ENCODE measurements at places on chromosomes 13 and 19.

DNA sequence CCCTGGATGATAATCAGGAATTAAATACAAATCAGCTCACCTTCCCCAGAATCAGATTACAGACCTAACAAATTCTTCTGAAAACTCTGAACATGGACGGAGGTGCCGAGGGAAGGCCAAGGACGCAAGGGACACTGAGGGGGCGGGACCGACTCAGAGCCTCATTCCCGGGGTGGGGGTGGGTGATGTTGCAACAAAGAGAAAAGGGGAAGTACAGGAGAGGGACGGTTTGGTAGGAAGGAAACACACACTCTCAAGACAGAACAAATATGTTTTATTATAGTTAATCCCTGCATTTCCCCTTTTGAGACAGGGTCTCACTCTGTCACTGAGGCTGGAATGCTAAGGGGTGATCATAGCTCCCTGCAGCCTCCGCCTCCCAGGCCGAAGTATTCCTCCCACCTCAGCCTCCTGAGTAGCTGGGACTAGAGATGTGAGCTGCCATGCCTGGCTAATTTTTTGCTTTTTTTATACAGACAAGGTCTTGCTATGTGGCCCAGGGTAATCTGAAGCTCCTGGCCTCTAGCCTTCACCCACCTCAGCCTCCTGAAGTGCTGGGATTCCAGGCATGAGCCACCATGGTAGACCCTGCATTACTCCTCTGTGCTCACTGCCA, 786 bp upstream of the LILRA2 start:
- no peak for DNase-seq

DNA sequence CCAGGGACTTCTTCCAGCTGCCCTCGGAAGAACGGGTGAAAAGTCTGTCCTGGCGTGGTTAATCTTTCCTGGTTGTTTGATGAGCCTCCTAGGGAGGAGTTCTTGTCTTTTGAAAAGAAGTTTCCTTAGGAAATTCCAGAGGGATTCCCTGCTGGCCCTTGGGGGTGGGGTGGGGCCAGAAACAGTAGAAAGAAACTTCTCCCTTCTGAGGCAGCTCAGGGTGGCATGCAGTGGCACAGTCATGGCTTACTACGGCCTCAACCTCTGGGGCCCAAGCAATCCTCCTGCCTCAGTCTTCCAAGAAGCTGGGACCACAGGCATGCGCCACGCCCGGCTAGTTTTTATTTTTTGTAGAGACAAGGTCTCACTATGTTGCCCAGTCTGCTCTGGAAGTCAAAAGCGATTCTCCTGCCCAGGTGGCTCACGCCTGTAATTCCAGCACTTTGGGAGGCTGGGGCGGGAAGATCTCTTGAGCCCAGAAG, 1.5 kb downstream of the ZNF101 start:
- no peak for DNase-seq

DNA sequence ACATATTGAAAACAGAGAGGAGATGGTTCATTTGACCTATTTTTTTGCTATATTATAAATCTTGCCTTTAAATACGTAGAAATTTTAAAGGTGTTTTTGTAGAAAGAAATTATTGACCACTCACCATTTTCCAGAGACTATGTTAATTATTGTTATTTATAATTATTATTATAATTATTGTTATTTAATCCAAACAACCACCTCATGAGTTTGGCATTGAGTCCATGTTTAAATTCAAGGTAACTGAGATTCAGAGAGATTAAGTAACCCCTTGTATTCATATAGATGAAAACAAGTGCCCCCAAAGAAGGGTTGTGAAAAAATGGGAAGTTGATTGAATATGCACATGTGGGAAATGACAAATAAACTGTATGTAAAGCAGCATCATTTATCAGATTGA, 692.5 kb upstream of the MIR17HG start:
- no peak for DNase-seq

DNA sequence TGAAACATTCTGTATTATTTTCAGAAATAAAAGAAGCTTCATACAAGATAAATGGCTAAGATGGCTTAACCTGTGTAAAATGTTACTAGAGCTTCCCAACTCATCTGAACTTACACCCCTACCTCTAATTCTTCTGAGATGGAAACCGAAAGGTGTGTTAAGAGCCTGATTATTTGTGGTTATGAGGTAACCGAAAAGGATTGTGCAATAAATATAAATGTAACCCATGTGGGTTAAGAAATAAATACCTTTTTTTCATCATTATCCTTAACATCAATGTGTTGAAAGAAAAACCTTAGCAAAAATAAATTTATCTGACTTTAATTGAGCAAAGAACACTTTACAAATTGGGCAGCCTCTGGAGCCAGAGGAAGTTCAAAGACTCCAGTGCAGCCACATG, 961.8 kb upstream of the SPRY2 start:
- no peak for DNase-seq

DNA sequence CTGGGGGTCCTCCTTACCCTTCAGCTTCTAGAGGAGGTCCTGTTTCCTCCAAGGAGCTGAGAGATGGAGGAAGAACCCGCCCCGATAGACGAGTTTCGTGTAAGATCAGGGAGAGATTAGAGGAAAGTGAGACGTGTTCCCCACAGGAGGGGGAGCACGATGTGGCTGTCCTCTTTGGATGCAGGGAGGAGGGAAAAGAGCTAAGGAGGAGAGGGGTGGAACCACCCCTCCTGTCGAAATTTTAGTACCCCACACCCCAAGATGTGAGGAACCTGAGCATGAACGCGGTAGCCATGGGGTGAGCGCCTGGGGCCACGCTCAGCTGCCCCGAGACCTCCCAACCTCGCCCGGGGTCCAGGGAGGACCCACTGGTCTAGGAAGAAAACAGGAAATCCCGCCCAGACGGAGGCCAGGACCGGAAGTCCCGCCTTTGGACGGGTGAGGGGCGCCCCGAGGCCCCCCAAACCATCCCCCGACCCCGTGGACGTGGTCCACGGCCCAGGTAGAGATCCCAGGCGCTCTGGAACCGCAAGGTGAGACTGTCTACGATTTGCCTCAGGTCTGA, 1.2 kb downstream of the AKT1S1 start:
- peak; percentile 49 for DNase-seq

DNA sequence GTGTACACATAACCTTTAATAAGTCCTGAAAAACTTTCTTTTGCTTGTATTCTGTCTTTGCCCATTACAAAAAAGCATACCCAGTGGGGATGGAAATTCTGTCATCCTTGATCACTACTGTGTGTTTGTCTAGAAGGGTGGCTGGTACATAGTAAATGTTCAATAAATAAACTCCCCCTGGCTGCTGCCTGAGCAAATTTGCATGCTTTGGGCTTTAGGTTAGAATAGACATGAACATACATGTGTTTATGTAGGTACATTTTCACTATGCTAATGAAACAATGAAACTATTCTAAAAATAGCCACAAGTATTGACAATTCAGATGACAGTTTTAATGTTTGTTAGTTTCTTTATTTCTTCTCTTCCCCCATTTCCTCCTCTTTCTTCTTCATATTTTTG, 36.1 kb downstream of the TNFSF13B start:
- no peak for DNase-seq

DNA sequence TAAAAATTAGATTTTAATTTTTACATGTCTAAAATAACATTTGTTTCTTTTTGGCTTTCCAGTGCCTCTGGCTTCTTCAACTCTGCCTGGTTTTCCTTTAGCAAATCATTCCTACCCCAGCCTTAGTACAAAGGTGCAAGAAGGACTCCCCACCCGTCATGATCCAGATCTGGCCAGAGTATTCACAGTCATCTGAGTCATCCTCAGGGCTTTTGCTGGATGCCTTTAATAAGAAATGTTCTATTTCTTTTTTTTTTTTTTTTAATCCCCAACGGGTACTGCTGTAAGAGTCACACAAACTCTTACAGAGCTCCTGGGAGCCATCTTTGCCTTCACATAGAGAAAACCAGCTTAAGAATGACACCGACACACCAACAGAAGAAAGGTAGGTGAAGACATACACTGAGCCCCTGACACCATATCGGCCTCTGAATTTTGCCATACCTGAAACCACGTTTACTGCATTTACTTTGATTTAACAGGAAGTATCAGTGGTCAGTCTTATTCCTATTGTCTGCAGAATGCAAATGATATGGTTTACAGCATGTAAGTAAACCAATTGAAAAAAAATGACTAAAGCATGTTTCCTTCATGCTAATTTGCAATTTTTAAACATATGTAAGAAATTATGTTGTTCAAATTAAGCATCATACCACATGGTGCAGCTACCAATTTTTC, 184.4 kb downstream of the NALCN start:
- no peak for DNase-seq

DNA sequence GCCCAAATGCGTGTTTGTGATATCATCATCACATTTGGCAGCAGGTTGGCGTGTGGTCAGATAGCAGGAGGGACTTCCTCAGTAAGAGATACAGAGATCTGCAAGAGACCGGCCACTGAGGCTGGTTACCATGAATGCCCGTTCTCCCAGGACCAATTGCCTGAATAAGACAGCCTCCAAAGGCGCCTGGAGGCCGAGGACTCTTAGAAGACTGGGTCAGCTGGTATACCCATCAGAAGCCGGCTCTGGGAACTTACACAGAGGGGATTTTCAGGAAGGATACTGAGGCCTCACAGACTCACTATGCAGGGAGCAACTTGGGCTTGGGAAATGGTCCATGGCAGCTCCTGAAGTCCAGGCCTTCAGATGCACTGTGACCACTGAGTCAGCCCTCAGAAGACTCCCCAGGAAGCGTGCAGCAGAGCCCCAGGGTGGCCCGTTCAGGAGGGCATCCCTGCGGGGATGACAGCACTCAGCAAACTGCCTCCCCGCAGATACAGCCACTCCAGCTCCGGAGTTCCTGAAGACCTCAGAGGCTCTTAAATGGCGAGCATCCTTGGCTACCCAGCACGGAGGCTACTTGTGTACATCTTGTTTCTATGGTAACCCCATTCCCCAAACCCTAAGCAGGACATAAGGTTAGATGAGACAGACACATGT, 26.4 kb upstream of the VSTM2B start:
- no peak for DNase-seq

DNA sequence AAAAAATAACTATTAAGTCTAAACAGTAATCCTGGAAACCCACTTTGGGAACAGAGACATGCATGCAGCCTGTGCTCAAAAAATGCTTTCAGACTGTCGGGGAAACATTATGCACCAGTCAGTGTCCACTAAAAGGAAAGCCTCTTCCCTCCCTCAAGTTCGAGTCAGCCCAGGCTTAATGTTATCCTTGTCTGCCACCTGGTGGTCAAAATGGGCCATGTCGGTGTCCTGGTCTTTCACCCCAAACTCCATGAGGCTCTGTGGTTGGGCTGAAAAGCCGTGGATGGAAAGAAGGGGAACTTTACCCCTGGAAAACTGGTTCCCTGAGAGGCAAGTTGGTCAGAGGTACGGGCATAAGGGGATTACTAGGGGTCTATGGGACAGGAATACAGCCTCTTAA, 88.4 kb upstream of the ZNF492 start:
- DNase-seq: no peak

DNA sequence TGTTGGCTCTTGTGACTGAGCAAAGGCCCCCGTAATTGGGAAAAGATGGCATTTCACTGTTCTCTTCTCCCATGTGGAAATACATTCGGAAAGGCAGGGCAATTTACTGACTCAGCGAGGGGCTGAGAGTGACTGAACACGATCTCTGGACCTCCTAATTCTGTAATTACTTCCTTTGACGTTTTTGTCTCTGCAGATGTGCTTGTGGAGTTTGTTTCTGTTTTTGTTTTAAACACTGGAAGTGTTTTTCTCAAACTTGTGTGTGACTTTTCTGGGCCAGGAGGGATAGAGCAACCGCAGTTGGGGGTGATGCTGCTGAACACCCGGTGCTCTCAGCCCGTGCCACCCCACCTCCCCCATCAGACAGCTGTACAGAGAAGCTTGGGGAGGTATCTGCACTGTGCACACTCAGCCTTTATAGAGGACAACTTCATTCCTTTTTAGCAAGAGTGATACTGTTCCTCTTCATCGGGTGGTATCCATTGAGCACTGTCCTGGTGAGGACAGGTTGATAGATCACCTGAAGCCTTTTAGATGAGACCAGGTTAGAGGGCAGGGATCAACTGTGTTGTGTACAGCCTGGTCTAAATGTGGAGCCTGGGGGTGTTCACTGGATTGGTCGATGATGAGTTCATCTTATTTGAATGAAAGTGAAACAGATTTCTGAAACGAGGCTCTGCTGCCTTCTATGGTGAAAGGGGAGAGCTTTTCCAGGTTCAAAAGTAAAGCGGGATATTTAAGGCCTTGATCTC, 117.4 kb downstream of the ESD start:
- DNase-seq: no peak

DNA sequence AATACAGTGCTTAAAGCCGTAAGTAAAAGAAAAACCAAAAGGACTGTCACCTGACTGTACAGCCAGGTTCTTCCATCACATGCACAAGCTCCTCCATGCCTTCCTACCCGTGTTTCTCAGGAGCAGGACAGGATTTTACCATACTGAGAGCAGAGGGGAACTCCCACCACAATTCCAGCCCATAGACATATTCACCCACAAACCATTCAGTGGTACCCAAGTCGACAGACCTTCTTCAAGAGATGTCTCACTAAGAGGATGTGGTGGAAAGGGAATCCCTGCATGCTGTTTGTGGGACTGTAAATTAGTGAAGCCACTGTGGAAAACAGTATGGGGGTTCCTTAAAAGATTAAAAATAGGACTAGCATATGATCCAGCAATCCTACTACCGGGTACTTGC, 66.9 kb upstream of the DOCK9 start:
- DNase-seq: no peak

GRCh38 chr13:48827709-48828108, 148.0 kb upstream of the FNDC3A start:
- no peak for DNase-seq

GRCh38 chr19:51186323-51186722, 38.6 kb upstream of the CD33 start:
- no peak for DNase-seq

DNA sequence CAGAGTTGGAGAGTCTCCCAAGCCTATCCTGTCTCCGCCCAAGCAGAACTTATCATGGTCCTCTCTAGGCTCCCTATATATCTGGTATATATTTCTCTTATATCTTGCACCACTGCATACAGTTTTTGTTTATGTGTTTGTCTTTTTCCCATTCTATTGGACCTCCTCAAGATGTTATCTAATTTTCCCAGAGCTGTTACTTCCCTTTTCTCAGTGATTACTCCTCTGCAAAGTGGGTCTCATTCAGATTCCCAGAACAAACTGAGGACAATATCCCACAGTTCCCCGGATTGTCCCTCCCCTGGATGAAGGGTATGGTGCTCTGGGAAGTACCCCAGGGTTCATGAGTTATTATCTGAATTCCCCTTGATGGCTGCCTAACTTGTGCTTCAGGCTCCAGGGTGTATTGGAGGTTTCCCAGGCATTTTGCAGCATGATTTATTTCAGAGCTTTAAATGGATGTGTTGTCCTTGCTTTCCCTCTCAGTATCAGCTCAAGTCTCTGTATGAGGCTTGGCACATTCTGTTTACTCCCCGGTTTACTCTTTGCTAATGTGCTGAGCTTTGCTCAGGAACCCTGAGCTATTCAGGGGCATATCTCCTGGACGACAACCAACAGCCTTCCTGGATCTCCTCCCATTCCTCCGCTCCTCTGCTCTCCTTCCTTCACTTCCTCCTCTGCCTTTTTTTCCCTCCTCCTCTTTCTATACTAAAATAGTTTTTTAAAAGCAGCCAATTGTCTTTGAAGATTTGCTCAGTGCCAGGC, 329.3 kb downstream of the SPRY2 start:
- DNase-seq: no peak
